ENCODE measurements at places on chromosomes 7 and 10. TPM values are rescaled to one million over a fixed set of nuclear protein-coding genes. Genes with fewer than 3 reads are reported as not detected.

SUN1 gene
- 293 TPM for total RNA-seq

MMD2 gene
- total RNA-seq: not detected

- no peaks in the 10 kb centered on the region for H3K27me3 ChIP-seq
- H3K27ac ChIP-seq: no peak overlapping the region
- no peak for DNase-seq
- no peaks in the 10 kb centered on the region for H3K36me3 ChIP-seq
Measured at GRCh38 chr10:103921248-103921647, 3.3 kb upstream of the STN1 start.

GRCh38 chr10:104262055-104262454 lies 6.9 kb upstream of the GSTO2 start:
- H3K4me1 ChIP-seq: peaks cover 2% of the 10 kb centered on the region
- H3K36me3 ChIP-seq: peaks cover 5% of the 10 kb centered on the region
- no peaks in the 10 kb centered on the region for H3K27me3 ChIP-seq
- no peak overlapping the region for H3K27ac ChIP-seq
- H3K4me3 ChIP-seq: no peak overlapping the region
- DNase-seq: no peak

DNA sequence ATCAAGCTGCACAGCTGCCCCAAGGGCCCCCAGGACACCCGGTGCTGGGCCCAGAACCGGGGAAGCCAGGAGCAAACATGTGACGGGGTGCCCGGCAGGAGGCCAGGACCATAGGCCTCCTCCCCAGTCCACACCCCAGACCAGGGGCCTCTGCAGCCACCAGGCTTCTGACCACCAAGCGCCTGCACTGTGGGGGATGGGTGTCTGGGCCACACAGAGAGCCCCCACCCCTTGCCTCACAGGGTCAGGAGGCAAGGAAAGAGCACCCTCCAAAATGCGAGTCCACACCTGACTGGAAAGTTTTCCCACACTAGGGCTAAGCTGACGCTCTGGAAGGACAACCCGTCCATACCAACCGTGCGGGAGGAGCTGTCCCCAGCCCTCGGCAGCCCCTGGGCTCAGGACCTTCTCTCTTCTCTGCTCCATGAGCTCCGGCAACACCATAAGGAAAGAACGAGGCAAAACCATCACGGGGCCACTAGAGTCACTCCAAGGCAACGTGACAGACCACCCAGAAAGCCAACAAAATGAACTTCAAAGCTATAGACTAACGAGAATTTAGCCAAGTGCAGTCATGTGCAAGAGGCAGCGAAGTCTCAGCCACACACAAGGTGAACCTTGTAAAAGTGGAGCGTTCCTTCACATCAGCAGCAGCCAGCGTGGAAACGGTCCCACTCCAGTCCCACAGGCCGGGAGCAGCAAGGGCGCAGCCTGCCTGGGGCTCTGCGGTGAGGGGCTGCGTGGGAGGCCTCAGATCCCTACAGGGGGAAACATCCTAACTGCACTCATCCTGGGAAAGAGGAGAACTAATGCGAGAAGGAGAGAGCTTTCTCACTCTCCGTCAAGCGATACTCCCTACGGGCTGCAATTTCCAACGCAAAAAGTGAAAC lies 5.1 kb downstream of the STK32C start:
- H3K36me3 ChIP-seq: no peaks in the 10 kb centered on the region
- no peak overlapping the region for H3K4me3 ChIP-seq
- DNase-seq: no peak
- peaks cover 6% of the 10 kb centered on the region for H3K4me1 ChIP-seq
- H3K27ac ChIP-seq: no peak overlapping the region
- no peaks in the 10 kb centered on the region for H3K27me3 ChIP-seq

DNA sequence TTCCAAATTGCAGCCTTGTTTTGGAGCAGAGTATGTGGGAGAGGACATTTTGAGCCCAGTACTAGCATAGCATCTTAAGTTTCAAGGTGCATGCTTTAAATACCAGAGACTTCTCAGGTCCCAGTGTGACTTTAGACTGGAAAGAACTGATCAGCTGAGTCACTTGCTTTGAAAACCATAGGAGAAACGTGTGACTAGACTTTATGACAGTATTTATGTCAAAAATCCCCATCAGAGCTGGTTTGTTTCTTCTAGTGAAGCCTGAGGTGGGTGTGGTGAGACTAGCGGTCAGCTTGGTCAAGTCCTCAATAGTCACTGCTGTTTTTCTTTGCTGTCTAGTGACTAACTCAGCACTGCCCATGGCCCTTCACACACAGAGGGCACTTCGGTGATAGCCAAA lies 724.2 kb downstream of the GATA3 start:
- no peak for DNase-seq
- H3K36me3 ChIP-seq: no peaks in the 10 kb centered on the region
- H3K4me3 ChIP-seq: no peak overlapping the region
- no peaks in the 10 kb centered on the region for H3K27me3 ChIP-seq
- H3K4me1 ChIP-seq: peaks cover 6% of the 10 kb centered on the region

SEMA3D gene
- total RNA-seq: not detected

- H3K27ac ChIP-seq: no peak overlapping the region
- H3K36me3 ChIP-seq: peaks cover 13% of the 10 kb centered on the region
- no peak for DNase-seq
- H3K27me3 ChIP-seq: no peaks in the 10 kb centered on the region
Measured at GRCh38 chr7:131482800-131483199, 73.6 kb downstream of the PODXL start.

- H3K27me3 ChIP-seq: peaks cover 46% of the 10 kb centered on the region
- no peak for DNase-seq
- H3K27ac ChIP-seq: no peak overlapping the region
- H3K4me3 ChIP-seq: no peak overlapping the region
- no peaks in the 10 kb centered on the region for H3K36me3 ChIP-seq
- H3K4me1 ChIP-seq: no peaks in the 10 kb centered on the region
Measured at GRCh38 chr10:128287921-128288320, 161.7 kb upstream of the MKI67 start.

- no peak overlapping the region for H3K4me3 ChIP-seq
- H3K4me1 ChIP-seq: no peaks in the 10 kb centered on the region
- no peak for DNase-seq
- no peaks in the 10 kb centered on the region for H3K27me3 ChIP-seq
- H3K36me3 ChIP-seq: no peaks in the 10 kb centered on the region
- no peak overlapping the region for H3K27ac ChIP-seq
Measured at GRCh38 chr7:70569335-70569819, 562.6 kb upstream of the GALNT17 start.

GRCh38 chr7:103380395-103381191 lies 33.1 kb downstream of the PSMC2 start:
- DNase-seq: no peak
- no peaks in the 10 kb centered on the region for H3K27me3 ChIP-seq
- no peaks in the 10 kb centered on the region for H3K4me1 ChIP-seq

GRCh38 chr10:79487296-79488194 lies 24.8 kb upstream of the EIF5AL1 start:
- DNase-seq: no peak
- H3K36me3 ChIP-seq: no peaks in the 10 kb centered on the region
- no peak overlapping the region for H3K27ac ChIP-seq
- H3K4me3 ChIP-seq: no peak overlapping the region
- H3K4me1 ChIP-seq: no peaks in the 10 kb centered on the region
- no peaks in the 10 kb centered on the region for H3K27me3 ChIP-seq

TIMM23 gene
- total RNA-seq: 24.7 TPM

Data from T-cell (primary cell).